ENCODE measurements at places on chromosomes 4 and X. TPM values are rescaled to one million over a fixed set of nuclear protein-coding genes. Genes with fewer than 3 reads are reported as not detected.
A peak's percentile ranks its signal among the peaks of the same experiment; 100 is the strongest.

DNA sequence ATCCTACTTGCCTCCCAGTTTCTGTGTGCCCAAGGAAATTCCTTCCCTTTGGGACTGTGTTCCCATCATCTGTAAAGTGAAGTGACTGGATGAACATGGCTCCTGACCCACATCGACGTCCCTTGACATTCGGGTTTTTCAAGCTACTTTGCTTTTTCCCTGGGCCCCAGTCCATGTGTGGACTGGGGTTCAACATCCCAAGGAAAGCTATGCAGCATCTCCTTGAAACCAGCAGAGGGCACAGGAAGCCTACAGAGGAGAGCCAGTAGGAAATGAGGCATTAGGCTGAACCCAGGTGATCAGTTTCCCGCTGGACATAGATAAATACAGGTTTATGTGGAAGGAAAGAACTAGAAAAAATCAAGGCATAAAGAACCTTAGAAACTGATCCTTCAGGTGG, 145.1 kb upstream of the ARHGEF9 start:
- DNase-seq = no peak

- no peak for DNase-seq
These were observed 8.2 kb downstream of the GSX2 start for GRCh38 chr4:54107951-54108748.

GRCh38 chrX:30308263-30309138, 689 bp downstream of the NR0B1 start:
- DNase-seq = no peak

- no peak for DNase-seq
These were observed 981.0 kb upstream of the HS3ST1 start for GRCh38 chr4:12409507-12410190.

GRCh38 chr4:112973750-112974251, 75.7 kb upstream of the ANK2 start:
- no peak for DNase-seq

GRCh38 chr4:54781756-54782155, 124.0 kb downstream of the KIT start:
- no peak for DNase-seq

DNA sequence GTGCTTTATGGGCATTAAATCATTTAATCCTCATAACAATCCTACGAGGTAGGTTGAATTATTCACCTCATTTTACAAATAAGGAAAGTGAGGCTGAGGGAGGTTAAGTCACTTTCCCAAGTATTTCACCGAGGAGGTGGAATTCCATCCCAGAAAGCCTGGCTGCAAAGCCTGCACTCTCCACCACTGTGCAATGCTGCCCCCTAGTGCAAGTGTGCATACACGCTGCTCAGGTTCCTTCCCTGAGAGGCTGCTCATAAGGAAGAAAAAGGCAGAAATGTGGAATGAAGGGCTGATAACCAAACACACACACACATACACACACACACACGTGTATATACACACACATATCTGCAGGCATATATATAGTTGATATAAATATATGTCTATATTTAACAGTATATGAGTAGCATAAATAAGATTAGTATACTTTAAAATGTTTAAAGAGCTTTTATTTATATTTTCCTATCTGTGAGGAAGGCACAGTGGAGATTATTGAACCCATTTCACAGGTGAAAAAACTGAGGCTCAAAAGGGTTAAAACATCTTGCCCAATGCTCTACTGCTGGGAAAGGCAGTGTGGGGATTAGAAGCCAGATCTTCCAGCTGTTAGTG, 714.5 kb upstream of the TENM3 start:
- DNase-seq = no peak

- DNase-seq = no peak
These were observed 101.3 kb downstream of the TSPAN7 start for GRCh38 chrX:38662640-38663039.

- no peak for DNase-seq
These were observed 38.2 kb upstream of the MAMLD1 start for GRCh38 chrX:150324919-150325318.

- DNase-seq = no peak
These were observed 56.2 kb downstream of the PHEX start for GRCh38 chrX:22088326-22088725.

GRCh38 chrX:24425806-24426205, 39.3 kb upstream of the PDK3 start:
- DNase-seq = no peak

DNA sequence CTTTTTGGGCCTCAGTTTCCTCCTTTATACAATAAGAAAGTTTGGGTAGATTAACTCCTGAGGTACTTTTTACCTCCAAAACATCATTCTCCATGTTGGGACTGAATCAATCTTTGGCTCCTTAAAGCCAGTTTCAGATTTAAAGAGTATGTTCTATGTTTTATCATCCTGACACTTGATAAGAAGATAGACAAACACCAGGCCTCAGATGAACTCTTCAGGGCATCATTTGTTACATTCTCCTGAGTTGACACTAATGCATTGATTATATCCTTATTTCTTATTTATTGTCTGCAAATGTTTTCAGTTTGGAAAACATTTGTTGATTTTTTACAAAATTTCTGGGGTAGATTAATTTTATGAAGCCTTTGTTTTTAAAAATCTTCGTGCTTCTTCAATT, 102.7 kb upstream of the CCSER1 start:
- DNase-seq = no peak

GRCh38 chrX:16042980-16043379, 80.4 kb upstream of the GRPR start:
- DNase-seq = no peak

- peak; percentile 51 for DNase-seq
These were observed 47.7 kb upstream of the AFAP1 start for GRCh38 chr4:7987148-7987989.

The NAP1L2 gene
- 2.5 TPM for total RNA-seq

The PI4K2B gene
- total RNA-seq = 10.7 TPM

The HDX gene
- total RNA-seq = 1.3 TPM

The DRP2 gene
- not detected for total RNA-seq

The ARX gene
- not detected for total RNA-seq

The MND1 gene
- not detected for total RNA-seq

The TSPAN7 gene
- total RNA-seq = 0.48 TPM

The MMRN1 gene
- 0.51 TPM for total RNA-seq

The PSAPL1 gene
- not detected for total RNA-seq

The MAML3 gene
- 3.3 TPM for total RNA-seq

The NUP62CL gene
- 1.6 TPM for total RNA-seq

The SLC30A9 gene
- total RNA-seq = 26.6 TPM
